ENCODE measurements at places on chromosomes 3 and 15.
A peak's percentile ranks its signal among the peaks of the same experiment; 100 is the strongest.

- DNase-seq: no peak
Observed at GRCh38 chr3:57855281-57855680, 99.2 kb downstream of the SLMAP start.

- peak; percentile 82 for DNase-seq
Observed at GRCh38 chr15:40506964-40507571, 36.3 kb downstream of the CHST14 start.

DNA sequence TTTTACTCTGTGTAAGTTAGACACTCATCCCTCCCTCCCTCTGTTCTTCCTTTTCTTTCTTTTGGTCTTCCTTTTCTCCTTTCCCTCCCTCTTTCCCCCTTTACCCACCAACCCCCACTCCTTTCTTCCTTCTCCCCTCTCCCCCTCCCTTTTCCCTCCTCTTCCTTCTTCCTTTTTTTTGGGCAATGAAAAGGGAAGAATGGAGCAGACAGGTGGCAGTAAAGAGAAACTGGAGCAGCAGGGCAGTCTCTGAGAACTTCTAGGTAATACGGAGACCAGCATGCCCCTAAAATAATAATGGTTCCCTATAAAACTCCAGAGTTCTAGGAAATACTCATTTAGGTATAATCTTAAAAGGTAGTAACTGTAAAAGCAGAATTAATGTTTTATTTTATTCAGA is 11.4 kb upstream of the GPR171 start:
- no peak for DNase-seq

GRCh38 chr3:57985176-57985983 is 22.8 kb upstream of the FLNB start:
- DNase-seq: no peak

DNA sequence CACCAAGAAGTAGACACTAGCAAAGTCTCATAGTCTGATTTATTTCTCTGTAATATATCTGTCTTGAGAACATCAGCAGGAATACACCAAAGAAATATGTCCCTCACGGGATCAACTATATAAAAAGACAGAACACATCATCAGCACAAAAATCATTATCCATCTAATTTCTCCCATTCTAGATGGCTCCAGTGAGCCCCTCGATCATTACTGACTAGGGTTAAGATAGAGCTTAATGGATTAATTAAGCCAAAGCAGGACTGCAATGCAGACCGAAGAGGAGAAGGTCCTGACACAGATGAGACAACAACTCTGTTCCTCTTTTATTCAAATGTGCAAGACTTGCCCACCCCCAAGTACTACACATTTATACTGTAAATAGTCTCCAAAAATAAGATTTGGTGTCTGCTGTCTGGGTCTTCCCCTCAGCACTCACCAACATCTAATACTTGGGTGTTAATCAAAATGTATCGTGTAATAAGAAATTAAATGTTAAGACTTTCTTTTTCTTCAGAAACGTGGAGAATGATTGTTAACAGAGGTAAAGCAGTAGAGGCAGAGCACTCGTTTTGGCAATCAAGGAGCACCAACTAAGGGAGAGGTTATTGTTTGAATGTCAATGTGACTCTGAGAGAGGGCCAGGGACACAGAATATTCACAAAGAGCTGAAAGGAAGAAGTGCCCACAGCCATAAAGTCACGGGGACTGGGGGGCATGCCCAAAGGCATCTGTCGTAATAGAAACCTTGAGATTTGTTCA is 133.6 kb downstream of the TIGIT start:
- no peak for DNase-seq

- DNase-seq: no peak
Observed at GRCh38 chr3:73234354-73235014, 173.0 kb downstream of the EBLN2 start.

DNA sequence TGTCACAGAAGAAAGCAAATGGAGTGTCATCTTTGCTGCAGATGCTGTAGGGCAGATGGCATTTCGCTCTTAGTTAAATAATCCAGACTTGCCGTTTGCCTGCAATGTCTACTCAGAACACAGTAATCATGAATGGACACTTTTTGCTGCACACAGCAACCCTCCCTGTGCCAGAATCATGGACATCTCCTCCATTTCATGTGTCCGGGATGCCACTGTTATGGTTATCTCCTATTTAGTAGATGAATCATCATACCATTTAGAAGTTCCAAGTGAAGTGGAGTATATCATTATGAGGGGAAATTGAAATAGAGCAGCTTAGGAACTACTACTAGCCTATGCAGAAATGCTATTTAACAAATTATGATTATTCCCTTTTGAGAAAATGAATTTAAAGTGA is 118.5 kb downstream of the DUT start:
- no peak for DNase-seq

DNA sequence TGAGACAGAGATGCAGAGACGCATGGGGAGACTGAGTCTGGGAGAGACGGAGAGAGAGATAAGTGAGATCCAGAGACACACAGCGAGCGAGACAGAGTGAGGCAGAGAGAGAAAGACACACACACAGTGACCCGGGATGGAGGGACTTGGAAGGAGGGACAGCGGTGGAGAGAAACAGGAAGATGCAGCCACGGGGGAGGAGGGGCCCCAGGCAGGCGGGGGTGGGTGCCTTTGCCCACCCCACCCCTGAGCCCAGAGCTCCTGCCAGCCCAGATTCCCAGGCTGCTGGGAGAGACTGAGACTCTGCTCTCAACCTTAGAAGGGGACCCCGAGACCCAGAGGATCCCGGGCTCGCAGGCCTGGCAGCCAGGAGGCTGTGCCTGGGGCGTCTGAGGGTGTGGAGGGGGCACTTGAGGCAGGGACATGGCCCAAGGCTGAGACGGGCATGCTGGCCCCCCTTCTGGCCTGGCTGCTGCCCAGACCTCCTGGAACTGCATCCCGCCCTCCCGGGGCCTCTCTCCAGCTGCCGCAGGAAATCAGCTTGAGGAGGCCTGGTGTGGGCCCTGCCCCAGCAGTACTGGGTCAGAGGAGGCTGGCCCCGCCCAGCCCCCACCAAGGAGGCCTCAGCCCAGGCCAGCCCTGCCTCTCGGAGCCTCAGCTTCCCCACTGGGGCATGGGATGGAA is 18.1 kb downstream of the H1-8 start:
- no peak for DNase-seq

DNA sequence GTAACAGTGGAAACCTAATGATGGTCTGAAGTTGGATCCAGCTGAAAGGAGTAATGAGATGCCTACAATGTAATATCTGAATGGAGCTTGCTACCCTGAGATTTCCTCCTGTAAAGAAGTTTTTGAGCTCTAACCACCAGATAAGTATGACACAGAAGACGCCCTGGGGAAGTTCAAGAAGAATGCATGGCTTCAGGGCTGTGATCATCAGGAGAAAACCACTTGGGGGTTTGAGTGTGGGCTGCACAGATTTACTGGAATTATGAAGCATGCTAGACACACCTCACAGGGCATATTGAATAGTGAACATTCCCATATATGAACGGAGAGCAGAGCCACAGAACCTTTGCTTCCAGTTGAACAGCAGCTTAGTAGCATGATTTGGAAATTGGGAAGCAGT is 10.6 kb upstream of the CCDC80 start:
- DNase-seq: no peak

DNA sequence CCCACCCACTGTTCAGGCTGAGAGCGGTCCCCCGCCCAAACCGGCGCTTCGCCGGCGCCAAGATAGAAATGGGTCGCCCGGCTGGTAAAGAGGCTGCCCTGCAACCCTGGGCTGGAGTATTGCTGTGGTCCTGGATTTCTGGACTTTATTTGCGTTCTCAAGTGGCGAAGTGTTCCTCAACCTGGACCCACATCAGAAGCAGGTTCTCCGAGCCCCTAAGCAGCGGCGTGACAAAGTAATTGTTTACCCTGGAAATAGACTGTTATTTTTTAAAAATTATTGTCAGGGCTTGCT is 481 bp upstream of the DYNC1LI1 start:
- DNase-seq: no peak

GRCh38 chr15:36291501-36291900 is 287.9 kb upstream of the CDIN1 start:
- DNase-seq: no peak

GRCh38 chr3:17742880-17743657 is 638 bp upstream of the TBC1D5 start:
- DNase-seq: no peak

DNA sequence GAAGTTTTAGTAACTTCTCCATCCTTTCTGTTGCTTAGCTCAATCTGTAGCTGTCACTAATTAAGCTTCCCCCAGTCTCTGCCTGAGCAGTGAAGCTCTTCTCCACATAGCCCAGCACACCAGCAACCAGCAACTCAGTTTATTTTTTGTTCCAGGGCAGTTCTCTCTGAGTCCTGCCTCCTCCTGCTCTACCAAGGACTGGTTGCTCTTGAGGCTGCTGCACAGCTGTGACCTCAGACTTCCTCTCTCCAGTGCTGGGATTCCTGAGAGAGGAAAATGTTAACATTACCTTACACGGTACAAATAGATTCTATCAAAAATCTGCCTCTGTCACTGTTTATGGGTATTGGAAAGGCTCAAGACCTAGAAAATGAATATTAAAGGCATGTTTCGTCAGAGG is 294.7 kb downstream of the OXSM start:
- no peak for DNase-seq

DNA sequence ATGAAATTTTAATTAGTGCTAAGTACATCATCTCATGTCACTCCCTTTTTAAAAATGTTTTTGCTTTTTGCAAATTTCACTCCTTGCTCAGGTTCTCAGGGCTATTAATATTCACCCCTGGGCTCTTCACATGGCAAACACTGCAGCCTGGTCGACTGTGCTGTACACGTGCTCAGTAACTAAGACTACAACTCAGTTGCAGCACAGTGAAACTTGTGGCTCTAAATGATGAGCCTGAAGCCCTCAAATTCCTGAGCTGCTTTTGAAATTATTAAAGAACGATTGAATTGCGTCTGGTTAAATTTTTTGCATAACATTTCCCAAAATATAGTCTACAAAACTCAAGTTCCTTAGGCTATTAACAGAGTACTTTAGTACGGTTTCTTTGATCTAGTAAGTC is 159.3 kb upstream of the C2CD4B start:
- no peak for DNase-seq

GRCh38 chr15:46567968-46568367 is 933.1 kb downstream of the SQOR start:
- no peak for DNase-seq

- no peak for DNase-seq
Observed at GRCh38 chr15:83046558-83047127, 20.4 kb downstream of the BTBD1 start.

DNA sequence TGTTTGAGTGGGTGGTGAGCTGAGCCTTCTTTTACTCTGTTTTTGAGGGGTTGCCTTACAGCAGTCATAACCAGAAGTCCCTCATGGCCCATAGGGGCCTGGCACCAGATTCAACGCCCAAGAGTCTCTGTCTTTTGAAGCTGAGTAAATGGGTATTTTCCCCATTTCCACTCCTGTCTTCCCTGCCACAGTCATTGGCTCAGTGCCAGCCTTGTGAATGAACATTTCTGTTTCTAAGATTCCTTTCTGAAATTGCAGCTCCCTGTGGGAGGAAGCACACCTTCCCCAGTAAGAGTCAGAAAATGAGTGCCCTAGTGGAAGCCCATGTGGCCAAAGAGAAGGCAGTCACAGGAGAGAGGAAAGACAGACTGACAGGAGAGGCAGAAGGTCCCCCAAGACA is 43.7 kb upstream of the POLR2M start:
- DNase-seq: no peak

DNA sequence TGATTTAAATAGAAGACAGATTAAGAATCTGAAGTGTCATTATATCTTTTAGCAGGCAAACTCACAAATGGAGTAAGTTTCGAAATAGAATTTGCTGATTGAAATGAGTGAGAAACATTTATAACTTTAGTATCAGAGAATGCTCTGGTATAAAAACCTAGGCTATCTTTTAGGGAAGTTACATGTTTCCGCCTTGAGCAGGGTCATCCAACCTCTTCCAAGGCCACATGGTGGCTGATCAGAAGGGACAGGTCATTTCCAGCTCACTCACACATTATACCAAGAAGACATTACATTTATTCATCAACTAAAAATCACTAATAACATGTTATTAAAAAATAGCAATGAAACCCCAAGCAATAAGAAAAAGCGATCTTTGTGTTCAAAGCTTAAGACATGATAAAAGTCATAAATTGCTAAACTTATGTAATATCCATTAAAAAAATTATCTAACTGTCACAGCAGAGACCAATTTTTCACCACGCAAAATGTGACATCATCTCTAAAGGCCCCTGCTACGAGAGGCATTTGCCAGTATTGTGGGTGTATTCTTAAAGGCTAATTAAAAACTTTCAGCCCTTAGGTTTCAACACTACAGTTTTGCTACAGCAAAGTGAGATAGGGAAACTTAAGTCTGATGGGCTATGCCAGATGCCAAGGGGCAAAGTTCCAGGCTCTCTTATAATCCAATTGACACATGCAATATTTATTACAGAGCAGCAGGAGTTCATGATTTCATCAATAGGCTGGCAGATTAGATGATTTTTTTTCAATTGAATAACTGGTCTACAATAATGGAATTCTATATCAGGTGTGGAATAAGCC is 240.4 kb upstream of the TBL1XR1 start:
- no peak for DNase-seq

GRCh38 chr3:186588632-186589031 is 18.1 kb downstream of the DNAJB11 start:
- peak; percentile 45 for DNase-seq

DNA sequence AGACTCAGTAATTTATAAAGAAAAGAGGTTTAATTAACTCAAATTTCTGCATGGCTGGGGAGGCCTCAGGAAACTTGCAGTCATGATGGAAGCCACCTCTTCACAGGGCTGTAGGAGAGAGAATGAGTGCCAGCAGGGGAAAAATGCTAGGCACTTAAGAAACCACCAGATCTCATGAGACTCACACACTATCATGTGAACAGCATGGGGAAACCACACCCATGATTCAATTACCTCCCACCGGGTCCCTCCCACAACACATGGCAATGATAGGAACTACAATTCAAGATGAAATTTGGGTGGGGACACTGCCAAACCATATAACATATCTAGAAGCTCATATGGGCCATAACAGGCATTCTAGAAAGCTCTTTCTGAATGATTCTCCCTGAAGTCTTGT is 190.3 kb downstream of the WNT5A start:
- no peak for DNase-seq

DNA sequence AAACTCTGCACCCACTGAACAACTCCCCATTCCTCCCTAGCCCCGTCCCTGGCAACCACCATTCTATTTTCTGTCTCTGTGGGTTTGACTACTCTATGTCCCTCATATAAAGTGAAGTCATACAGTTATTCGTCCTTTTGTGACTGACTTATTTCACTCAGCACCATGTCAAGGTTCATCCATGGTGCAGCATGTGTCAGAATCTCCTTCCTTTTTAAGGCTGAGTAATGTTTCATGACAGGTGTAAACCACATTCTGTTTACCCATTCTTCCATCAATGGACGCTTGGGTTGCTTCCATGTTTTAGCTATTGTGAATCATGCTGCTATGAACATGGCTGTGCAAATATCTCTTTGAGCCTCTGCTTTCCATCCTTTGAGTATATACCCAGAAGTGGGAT is 192.3 kb upstream of the NSMCE3 start:
- no peak for DNase-seq

GRCh38 chr3:18234717-18235335 is 190.3 kb downstream of the SATB1 start:
- DNase-seq: no peak

GRCh38 chr3:27228805-27229204 is 140.4 kb downstream of the NEK10 start:
- DNase-seq: no peak

All from K562 (cell line).